ENCODE measurements at places on chromosomes 3 and 15.

- no peak for DNase-seq
These were observed 1302.6 kb upstream of the EPHA6 start for GRCh38 chr3:95511828-95512227.

DNA sequence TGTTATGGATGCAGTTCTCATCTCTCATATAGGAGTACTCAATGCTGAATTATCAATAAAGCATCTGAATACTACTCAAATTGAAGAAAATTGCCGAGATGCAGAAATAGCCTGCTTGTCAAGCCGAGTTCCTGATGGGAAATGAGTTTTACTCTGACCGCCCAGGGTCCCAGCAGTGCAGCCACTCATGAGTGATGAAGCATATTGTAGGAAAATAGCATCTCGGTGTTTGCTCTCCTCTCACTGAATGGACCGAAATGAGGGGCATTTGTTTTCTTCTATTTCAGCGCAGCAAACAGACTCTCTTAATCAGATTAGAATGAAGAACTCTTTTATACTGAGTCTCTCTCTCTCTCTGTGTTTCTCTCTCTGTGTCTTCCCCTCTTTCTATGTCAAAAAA is 190.0 kb downstream of the GABRB3 start:
- no peak for DNase-seq

DNA sequence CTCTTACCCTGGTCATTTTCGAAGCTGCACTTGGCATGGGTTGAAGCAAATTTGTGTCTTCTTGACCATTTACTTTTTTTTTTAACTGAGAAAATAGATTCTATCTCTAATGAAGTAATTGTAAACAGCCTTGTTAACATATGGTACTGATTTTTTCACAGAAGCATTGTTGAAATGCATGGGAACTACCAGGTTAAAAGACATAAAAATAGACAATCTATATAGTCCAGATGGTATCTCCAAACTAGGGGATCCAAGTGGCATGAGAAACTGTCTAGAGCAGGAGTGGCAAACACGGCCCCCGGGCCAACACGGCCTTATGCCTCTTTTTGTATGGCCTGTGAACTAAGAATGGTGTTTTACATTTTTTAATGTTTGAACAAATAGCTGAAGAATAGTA is 41.9 kb downstream of the CACNA1D start:
- no peak for DNase-seq

GRCh38 chr3:193982258-193982659 is 153.7 kb upstream of the HES1 start:
- no peak for DNase-seq

- no peak for DNase-seq
These were observed 22.0 kb downstream of the OR5H15 start for GRCh38 chr3:98188545-98188944.

GRCh38 chr3:53974324-53974723 is 82.7 kb upstream of the SELENOK start:
- DNase-seq: no peak

DNA sequence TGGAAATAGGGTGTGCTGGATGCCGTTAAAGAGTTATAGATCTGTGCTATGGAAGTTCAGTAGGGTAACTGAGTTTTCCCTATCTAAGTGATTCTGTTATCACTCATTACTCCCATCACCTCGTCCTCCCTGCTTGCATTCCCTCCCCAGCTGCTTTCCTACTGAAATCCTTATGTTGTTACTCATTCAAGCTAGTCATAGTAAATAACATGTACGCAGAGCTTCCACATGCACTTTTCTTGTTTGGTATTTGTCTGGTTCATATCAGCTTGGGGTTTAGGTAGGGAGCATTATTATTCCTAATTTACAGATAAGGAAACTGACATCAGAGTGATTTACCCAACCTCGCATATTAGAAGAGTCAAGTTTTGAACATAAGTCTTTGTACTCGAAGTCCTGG is 135.1 kb downstream of the HCN4 start:
- DNase-seq: no peak

DNA sequence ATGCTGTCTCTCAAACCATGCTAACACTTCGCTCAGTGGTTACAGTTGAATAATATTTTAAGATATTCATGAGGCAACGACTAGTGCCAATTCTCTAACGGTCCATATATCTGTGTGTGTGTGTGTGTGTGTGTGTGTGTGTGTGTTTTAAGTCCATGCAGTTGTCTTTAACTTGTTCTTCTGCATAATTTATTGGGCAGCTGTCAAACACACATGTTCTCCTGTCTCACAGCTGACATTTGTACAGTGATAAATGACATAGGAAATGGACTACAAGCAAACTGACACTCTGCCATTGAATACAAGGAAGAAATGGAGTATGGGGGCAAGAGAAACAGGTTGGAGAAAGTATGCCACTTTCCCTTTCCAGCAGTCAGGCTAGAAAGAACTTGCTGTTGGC is 172.0 kb downstream of the PDZRN3 start:
- no peak for DNase-seq

GRCh38 chr3:122576174-122576940 is 1.1 kb upstream of the PARP15 start:
- DNase-seq: no peak

- peak; percentile 34 for DNase-seq
These were observed 226.8 kb upstream of the IGF1R start for GRCh38 chr15:98421419-98422129.

GRCh38 chr3:142459096-142459495 is 11.3 kb upstream of the XRN1 start:
- DNase-seq: no peak

DNA sequence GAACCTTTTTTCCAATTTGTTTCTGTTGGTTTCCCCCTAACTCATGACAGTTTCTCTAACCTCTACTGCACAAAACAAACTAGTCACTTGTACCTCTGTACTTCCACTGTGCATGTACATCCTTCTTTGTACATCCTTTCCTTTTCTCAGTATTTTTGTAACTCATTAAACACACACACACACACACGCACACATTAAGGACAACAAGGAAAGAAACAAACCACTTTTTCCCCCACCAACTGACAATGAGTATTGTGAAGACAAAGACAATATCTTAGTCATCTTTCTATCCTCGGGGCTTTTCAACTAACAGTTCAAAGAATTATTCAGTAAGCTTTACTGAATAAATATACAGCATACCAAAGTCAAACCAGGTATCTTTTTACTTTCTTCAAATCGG is 170.5 kb downstream of the VPS13C start:
- DNase-seq: no peak

GRCh38 chr3:78659386-78659987 is 1108.3 kb downstream of the ROBO1 start:
- DNase-seq: no peak

GRCh38 chr3:150149651-150150051 is 179.0 kb upstream of the PFN2 start:
- no peak for DNase-seq

GRCh38 chr15:80214910-80215309 is 37.1 kb downstream of the CTXND1 start:
- DNase-seq: no peak

- DNase-seq: no peak
These were observed 41.9 kb downstream of the CCNL1 start for GRCh38 chr3:157117875-157118654.

DNA sequence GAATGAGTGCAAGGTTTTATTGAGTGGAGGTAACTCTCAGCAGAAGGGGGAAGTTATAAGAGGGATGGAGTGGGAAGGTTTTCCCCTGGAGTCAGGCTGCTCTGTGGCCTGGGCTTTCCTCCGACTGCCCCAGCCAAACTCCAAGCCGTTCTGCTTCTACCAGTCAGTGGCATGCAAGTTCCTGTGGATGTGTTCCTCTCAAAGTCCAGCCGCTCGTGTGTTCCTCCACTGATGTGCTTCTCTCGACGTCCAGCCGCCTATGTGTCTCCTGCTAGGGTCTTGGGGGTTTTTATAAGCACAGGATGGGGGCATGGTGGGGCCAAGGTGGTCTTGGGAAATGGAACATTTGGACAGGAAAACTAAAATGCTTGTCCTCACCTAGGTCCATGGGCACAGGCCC is 9.0 kb upstream of the U2SURP start:
- no peak for DNase-seq

DNA sequence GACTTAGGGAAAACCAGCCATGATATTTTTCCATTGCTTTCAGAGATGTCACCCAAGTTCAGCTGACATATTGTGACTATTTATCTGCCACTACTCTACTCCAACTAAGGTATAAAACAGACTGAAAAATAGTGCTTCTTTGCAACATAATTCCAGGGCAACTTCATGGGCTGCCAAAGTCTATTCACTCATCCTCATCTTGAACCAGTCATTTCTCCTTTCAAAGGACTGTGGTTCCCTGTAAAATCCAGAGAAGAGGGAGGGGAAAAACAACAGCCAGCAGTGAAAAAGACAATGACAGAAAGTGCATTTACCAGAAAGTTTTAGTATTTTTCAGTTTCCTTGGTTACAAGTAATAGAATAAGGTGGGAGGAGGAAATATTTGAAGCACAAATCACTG is 191.1 kb downstream of the EFHB start:
- DNase-seq: no peak

DNA sequence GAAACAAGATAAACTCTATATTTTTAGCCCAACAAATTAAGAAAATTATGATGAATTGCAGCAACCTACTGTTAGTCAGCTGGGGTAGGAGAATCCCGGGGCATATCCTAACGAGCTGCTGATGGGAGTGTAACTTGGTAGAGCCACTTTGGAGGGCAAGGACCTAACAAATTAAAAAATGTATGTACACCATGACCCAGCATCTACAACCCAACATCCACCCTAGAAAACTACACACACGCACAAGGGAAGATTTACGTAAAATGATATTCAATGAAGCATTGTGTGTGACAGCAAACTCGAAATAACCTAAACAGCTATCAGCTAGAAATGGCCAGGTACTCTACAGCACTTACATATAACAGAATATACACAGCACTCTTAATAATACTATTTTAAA is 1.9 kb downstream of the BCL2A1 start:
- no peak for DNase-seq

- no peak for DNase-seq
These were observed 35.2 kb downstream of the TSC22D2 start for GRCh38 chr3:150443331-150443741.

GRCh38 chr3:81270603-81271379 is 490.7 kb downstream of the GBE1 start:
- no peak for DNase-seq

DNA sequence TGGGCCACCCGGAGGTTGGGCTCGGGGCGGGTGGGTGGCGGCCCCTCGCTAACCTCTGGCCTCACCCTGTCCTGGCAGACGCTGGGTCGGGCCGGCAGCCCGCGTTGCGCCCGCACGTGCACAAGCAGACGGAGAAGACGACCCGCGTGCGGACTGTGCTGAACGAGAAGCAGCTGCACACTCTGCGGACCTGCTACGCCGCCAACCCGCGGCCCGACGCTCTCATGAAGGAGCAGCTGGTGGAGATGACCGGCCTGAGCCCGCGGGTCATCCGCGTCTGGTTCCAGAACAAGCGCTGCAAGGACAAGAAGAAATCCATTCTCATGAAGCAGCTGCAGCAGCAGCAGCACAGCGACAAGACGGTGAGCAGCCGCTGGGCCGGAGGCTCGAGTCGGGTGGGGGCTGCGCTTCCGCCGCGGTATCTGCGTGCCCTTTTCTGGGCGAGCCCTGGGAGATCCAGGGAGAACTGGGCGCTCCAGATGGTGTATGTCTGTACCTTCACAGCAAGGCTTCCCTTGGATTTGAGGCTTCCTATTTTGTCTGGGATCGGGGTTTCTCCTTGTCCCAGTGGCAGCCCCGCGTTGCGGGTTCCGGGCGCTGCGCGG is 3.7 kb downstream of the ISL2 start:
- DNase-seq: no peak

- no peak for DNase-seq
These were observed 208.6 kb downstream of the NFKBIZ start for GRCh38 chr3:102057781-102058421.

DNA sequence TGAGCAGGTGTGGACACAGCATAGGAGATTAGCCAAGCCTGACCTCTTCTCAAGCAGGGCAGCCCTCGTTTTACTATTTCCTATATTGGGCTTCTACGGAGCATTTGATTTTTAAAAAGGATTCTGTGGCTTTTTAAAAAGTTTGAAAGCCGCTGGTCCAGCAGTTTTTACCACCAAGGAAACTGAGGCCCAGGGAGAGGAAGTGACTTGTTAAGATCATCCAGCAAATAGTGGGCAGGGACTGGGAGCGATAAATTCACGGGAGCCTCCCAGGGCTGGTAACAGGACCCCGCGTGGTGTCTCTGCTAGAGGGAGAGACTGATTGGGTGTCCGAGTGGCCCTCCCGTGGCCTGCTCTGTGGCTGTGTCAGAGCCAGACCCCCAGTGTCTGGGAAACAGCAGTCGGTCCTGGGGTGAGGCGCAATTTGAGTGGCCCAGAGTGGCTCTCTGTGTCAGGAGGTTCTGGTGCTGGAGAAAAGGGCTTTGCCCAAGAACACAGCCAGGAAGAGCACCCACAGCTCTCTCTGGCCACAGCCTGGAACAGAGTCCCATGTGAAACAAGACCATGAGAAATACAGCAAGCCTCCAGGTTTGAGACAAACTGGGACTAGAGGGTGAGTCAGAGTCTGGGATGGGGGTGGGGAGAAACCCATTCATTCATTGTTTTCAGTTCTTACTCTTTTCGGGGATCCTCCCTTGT is 4.2 kb downstream of the FURIN start:
- DNase-seq: peak; percentile 51

DNA sequence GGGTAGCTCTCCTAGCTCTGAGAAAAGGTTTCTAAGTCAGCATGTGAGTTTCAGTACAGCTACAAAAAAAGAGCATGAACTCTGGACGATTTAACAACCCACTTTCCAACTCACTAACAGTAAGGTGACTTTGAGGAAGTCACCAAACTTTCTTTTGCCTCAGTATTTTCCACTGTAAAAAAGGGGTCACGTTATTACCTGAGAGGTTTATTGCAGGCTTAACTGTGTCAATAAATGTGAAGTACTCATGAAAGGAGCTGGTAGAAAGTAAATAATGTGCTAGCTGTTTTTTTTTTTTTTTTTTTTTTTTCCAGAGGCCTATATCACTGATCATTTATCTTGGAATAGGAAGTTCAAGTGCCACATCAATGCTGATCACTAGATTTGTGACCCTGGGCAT is 89.3 kb downstream of the PLSCR2 start:
- DNase-seq: no peak

GRCh38 chr15:63501256-63502089 is 2.9 kb upstream of the USP3 start:
- peak; percentile 46 for DNase-seq

DNA sequence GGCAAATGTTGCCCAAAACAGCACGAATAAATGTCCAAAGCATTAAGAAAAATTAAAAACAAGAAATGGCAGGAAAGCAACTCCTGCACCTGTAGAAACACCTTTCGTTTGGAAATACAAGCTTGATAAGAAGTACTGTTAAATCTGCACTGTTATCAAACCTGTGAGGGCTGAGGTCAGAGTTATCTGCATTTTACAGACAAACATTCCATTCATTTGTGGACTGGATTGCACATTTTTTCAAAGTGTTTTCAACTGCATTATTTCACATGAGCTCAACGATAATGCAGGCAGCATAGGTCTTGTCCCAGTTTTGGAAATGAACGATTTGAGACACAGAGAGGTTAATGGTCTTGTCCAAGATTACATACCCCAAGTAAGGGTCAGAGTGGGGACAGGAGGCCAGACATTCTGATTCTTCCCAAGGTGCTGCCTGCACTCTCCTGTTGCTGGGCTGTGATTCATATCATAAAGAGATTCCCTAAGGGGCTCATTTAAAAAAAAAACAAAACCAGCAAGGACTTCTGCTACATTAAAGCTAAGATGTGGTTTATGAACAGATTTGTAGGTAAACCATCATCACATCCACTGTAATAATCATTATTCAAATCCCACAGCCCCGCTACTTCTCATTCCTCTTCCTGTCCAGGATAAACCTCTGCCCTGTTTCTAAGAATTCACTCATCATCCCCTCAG is 13.0 kb downstream of the GUCA1C start:
- no peak for DNase-seq

GRCh38 chr3:128466840-128467541 is at the start of gene DNAJB8:
TSS of gene DNAJB8 (minus strand) at chr3:128466890. CDS start at chr3:128463245, 3,645 bp downstream.
- no peak for DNase-seq

Measured in activated T-helper 9 cell treated with anti-CD3 and anti-CD28 coated beads, Interleukin-2, amount 50 U/mL, for 16 hours (primary cell).